NCI-H2081 (cell line): ENCODE measurements at places on chromosomes 5 and 9.

- no peak for DNase-seq
Measured at GRCh38 chr5:56085193-56085592, 90.4 kb upstream of the IL6ST start.

GRCh38 chr9:128947527-128948301, at the start of the genes DOLK and NUP188:
DOLK (minus strand) TSS chr9:128947603; CDS start chr9:128947303, 300 bp downstream.
NUP188 (plus strand) TSS chr9:128947699; CDS start chr9:128947720, 21 bp downstream.
- DNase-seq = peak; percentile 88

- DNase-seq = no peak
Measured at GRCh38 chr9:3578786-3579185, 53.0 kb upstream of the RFX3 start.

- DNase-seq = peak; percentile 4
Measured at GRCh38 chr5:142922223-142922952, 152.2 kb downstream of the ARHGAP26 start.

DNA sequence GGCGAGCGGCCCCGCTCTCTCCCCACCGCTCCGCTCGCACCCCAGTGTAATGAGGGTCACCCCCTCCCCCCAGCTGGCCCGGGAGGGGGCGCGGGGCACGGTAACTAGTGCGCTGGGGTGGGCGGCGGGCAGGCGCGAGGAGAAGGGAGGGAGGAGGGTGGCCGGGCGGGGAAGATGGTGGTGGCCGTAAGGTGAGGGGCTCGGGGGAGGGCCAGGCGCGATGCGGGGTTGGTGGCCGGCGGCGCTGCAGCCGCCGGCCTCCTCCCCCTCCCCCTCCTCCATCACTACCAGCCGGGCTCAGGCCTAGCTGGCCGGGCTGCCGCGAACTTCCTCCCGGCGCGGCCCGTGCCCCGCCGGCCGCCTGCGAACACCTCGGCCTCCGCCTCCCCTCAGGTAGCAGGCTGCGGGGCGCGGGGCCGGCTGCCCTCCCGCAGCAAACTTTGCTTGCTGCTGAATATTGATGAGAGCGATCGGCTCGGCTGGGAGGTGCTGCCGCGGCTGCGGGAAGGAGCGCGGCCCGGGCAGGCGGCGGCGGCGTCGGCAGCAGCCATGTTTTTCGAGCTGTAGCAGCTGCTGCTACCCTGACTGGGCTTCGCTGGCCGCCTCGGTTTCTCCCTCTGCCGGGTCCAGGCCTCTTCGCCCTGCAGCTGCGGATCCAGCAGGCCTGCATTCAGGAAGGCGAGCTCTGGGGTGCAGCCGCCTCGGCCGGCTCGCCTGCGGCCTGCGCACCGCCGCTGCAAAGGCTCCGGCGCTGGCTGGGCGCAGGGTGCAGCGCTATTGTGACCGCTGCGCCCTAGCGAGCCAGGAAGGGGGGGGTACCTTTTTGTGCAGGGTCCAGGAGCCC, 502 bp downstream of the NSD1 start:
- peak; percentile 29 for DNase-seq

DNA sequence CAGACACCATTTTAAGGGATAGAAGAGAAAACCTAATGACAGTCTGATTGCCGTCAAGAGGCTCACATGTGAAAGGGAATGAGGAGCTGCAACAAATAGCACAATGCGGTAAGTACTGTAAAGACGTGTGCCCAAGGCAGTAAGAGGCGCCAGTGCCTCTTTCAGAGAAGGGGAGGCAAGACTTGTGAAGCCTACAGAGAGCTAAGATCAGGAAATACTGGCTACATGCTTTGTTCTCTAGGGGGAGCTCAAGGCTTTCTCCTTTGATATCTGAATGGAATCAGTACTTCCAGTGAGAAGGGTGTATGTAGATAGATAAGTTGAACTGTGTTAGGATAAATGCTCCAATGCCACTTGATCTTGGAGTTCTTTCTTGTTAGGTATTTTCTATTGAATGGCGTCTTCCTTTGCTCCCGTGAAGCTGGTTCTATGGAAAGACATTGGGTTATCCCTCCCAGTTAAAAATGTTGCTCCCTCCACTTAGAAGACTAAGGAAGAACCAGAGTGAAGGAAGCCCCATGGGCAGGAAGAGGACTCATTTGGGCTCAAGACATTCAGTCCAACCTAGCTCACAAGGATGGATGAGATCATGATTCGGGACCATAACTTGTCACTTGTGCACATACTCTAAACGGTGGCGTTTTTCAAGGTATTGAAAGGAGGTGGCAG, 23.5 kb upstream of the ALDOB start:
- DNase-seq = peak; percentile 55

- DNase-seq = no peak
Measured at GRCh38 chr5:117393125-117393524, 818.5 kb upstream of the SEMA6A start.

DNA sequence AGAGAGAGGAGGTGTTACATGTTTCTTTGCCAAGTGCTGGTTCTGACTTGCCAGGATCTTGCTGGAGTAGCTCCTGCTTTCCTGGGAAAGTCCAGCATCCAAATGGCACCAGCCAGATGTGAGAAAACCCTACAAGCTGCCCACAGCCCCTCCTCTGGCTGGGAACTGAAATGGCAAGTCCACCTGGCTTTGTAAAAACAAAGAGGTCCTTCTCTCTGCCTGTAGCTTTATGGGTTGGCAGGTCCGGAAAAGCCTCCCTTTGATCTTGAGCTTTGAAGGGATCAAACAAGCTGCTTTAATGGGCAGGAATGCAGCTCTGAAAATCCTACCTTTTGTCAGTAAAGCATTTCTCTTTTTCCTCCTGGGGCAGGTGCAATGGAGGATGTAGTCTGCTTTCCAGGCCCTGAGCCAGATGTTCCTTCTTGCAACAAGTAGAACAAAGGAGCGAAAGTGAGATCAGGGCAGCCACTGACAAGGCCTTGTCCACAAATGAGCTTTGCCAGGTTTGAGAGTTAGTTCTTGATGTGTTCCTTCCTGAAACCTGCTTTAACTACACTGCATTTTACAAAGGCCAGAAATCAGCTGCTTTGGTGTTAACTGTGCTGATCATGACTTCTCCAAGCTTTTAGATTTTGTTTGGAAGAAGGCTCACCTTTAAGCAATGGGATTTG, 456.7 kb downstream of the ZNF608 start:
- DNase-seq = peak; percentile 47

DNA sequence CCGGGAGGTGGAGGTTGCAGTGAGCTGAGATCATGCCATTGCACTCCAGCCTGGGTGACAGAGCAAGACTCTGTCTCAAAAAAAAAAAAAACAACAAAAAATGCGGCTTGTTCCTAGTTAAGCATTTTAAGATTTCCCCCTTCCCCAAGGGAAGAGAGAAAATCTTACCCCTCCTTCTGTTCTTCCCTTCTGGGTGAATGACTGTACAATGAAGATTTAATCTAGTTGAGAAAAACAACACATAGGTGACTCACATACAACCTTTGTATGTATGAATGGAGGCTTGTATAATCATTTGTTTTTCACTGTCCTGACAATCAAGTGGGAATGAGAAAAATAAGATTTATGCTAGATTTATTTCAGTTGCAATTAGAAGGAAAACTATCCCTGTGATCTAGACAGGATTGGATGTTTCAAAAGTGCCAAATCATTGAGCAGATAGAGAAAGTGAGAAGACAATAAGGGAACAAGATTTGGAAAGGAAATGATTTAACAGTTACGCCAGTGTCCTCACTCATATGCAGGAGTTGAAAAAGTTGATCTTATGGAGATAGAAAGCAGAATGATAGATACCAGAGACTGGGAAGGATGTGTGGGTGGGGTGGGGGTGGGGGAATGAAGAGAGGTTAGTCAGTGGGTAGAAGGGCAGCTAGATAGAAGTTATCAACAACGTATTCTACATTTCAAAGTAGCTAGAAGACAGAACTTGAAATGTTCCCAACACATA, 16.7 kb downstream of the GDA start:
- no peak for DNase-seq

GRCh38 chr5:154351141-154351540, 94.7 kb upstream of the SAP30L start:
- DNase-seq = no peak

GRCh38 chr9:95224376-95225019, 93.0 kb downstream of the FANCC start:
- DNase-seq = no peak

DNA sequence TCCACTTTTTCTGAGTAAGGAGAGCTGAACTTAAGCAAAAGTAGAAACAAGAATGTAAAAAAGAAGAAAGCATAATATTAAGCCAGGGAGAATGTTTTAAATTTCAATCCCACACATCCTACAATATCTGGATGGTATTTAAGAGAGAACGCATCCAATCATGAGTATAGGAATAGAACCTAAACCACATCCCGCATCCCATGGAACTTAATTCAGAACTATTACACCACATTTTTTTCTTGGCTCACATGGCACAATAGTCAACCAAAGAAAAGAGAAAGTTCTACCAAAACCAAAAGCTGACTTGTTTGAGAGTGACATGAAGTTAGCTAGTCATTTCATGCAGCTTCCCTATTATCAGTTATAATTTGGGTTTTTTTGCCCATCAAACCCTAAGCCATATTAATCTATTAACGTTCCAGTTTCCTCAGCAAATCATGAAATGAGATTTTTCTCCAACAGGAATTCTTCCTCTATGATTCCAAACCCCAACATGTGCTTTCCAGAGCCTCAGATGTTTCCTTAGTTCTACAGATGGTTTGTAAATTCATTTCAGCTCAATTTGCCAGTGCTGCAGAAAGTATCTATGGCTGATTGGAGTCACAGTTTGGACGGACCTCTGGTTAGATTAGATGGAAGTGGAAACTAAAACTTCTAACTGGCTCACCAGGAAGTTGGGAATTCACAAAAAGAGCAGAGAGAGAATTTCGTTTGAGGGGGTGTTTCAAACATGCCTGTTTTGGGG, 22.5 kb downstream of the ADAMTSL1 start:
- DNase-seq = no peak

- DNase-seq = no peak
Measured at GRCh38 chr9:125238127-125238914, 2.8 kb downstream of the HSPA5 start.

GRCh38 chr9:91301161-91301560, 60.6 kb downstream of the AUH start:
- DNase-seq = no peak

DNA sequence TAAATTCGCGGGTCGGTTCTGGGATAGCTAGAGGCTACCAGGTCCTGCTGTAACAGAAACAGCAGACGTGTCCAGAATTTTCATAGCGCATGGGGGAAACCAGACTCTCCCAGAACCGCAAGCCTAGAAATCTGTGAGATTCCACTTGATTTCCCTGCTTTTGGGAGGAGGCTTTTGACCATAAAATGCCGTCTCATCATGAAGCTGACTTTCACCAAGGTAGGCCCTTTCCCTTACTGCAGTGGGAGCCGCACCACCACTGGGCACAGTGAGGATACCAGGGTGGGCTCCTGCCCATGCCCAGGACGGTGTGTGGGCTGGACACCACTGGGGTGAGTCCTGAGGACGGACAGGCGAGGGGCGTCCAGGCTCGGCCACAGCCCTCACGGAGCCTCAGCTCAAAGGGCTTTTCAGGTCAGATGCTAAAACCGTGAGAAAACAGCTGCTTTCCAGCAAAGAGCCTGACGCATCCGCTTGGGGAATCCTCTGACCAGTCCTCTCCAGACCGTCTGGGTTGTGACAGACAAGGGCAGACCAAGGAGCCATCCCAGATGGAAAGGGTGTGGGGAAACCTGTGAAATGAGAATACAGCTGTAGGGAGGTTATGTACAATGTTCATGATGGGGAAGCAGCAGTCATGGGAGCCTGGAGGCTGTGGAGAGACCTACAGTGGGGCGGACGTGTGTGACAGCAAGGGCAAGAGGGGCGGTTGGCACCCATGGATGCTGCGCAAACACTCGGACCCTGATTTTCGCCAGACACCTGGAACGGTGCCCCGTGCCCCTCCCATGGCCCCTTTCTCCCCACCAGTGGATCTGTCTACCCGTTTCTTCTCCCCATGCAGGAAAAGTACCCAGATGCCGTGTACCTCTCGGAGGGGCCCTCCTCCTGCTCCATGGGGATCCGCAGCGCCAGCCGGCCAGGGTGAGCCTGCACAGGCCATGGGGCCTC, 59.2 kb downstream of the IPPK start:
- DNase-seq = no peak

DNA sequence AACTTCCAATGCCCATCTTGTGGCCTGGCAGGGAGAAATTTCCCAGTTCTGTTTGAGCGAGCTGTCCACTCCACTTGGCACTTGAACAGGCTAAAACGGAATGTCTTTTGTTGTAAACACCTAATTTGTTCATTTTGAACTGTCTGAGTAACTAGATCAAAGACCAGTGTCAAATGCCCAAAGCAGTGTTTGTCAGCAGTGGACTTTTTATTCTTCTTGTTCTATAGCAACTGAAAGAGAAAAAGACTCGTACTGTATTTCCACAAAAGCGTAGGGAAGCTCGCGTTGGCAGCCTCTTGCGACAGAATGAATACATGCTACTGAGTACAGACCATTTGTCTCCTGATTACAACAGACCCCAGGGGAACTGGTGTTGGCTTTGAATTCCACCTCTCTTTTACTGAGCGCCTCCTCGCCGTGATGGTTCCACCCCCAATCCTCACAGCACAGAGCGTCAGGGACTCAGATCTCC, 601.8 kb upstream of the ZNF608 start:
- DNase-seq = peak; percentile 39

- DNase-seq = no peak
Measured at GRCh38 chr5:159182691-159183090, 26.7 kb downstream of the RNF145 start.

DNA sequence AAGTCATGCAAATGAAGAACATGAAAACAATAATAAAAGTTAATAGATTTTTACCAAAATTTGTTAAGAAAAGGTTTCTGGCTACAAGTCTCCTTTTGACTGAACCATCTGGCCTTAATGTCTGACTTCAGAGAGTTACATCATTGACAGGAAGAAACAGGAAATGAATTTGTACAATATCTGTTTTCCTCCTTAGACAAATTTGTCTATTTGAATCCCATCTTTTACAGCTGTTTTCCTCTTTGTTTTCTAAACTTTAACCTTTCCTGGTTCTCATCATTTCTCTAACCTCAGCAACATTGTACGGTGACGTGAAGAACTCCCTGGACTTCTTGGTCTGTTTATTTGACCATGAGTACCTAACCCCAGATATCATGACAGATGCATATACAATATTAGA, 567.5 kb upstream of the RIOK2 start:
- DNase-seq = no peak

GRCh38 chr5:6535594-6535993, 86.9 kb downstream of the UBE2QL1 start:
- no peak for DNase-seq

GRCh38 chr9:109426626-109427402, 71.3 kb downstream of the PTPN3 start:
- DNase-seq = no peak

DNA sequence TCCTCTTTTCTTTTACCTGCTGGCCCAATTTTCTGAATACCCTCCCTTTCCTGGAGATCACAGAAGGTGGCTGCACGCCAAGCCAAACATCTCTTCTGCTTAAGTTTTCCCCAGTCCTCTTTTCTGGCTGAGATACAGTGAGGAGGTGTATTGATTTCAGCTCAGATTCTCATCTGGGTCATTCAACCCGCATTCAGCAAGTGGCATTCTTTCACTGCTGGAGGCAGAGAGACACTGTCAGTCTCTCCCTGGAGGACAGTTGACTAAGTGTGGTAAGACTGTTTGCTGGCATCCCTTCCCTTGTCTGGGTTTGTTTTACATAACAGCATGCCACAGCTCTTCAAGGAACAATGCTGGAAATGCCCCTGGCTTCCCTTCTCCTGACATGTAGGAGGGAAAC, 60.5 kb downstream of the GABRG2 start:
- no peak for DNase-seq

GRCh38 chr5:124438026-124438902, 308.2 kb downstream of the ZNF608 start:
- DNase-seq = no peak

GRCh38 chr5:39648848-39649227, 224.1 kb upstream of the DAB2 start:
- no peak for DNase-seq
